Left cardiac atrium (tissue), 4 donors: ENCODE measurements at places on chromosomes 6 and 20. TPM values are rescaled to one million over a fixed set of nuclear protein-coding genes. Genes with fewer than 3 reads are reported as not detected.

Gene SYNCRIP
- 84.9 TPM for total RNA-seq

Gene CTCFL
- not detected for total RNA-seq

Gene C6orf58
- not detected for total RNA-seq

Gene CTAGE9
- not detected for total RNA-seq

Gene ZNF391
- 1.9 TPM for total RNA-seq

Gene GPLD1
- 1.9 TPM for total RNA-seq

Gene CD109
- 26.4 TPM for total RNA-seq

Gene AARS2
- 8.2 TPM for total RNA-seq

Gene TRAPPC3L
- 0.24 TPM for total RNA-seq

DNA sequence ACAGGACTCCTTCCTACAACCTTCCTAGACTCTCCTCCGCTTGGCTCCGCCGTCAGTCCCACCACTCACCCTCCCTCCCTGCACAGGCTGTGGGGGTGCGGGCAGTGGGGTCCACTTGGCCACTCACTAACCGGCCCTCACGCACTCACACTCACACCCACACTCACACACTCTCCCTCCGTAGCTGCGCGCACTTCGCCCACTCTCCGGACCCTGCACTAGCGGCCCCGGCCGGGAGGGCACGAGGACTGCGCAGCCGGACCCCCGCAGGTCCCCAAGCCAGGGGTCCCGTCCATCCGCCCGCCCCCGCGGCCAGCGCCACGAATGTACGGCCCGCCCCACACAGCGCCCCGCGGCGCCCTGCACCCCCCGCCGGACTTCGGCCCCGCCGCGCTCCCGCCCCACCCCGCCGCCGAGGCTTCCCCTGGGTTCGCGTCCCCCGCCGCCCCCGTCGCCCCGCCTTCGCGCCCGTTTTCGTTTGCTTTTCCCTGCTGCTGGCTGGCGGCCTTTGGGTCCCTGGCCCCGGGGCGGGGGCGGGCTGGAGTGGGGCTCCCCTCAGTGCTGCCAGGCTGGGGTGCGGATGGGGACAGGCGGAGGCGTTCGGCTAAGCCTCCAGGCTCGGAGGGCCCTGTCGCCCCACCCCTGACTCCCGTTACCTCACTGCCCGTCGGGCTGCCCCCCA lies 23.0 kb upstream of the SLC22A7 start:
- DNase-seq, result no peak

GRCh38 chr20:63657260-63657936 lies 714 bp upstream of the RTEL1 start:
- no peak for DNase-seq

- no peak for DNase-seq
These were observed 591 bp downstream of the IDH3B start for GRCh38 chr20:2663364-2663886.

DNA sequence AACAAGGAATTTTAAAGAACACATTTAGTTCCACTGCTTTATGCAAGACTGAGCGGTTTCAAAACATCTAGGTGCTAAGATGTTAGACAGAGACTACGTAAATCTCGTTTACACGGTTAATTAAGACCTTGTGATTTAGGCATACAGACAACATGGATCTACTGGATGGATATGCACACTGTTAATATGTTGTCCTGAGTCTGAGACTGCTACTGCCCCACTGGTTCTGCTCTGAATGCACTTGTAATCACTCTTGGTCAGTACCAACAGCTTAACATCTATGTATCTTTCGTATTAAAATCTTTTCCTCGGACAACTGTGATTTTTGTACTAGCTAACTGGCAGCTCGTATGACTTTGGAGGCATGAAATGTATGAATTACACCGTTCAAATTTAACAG lies 3.1 kb downstream of the MAN1A1 start:
- no peak for DNase-seq

- no peak for DNase-seq
These were observed 17.0 kb downstream of the HTR1B start for GRCh38 chr6:77446249-77446648.

GRCh38 chr6:20265842-20266241 lies 53.6 kb upstream of the MBOAT1 start:
- no peak for DNase-seq

GRCh38 chr20:33994222-33994913 lies 657 bp downstream of the RALY start:
- DNase-seq, result peak; percentile 91

GRCh38 chr20:54044156-54044555 lies 26.2 kb downstream of the BCAS1 start:
- no peak for DNase-seq
